ENCODE measurements at places on chromosomes 1 and 21. TPM values are rescaled to one million over a fixed set of nuclear protein-coding genes. Genes with fewer than 3 reads are reported as not detected.

DNA sequence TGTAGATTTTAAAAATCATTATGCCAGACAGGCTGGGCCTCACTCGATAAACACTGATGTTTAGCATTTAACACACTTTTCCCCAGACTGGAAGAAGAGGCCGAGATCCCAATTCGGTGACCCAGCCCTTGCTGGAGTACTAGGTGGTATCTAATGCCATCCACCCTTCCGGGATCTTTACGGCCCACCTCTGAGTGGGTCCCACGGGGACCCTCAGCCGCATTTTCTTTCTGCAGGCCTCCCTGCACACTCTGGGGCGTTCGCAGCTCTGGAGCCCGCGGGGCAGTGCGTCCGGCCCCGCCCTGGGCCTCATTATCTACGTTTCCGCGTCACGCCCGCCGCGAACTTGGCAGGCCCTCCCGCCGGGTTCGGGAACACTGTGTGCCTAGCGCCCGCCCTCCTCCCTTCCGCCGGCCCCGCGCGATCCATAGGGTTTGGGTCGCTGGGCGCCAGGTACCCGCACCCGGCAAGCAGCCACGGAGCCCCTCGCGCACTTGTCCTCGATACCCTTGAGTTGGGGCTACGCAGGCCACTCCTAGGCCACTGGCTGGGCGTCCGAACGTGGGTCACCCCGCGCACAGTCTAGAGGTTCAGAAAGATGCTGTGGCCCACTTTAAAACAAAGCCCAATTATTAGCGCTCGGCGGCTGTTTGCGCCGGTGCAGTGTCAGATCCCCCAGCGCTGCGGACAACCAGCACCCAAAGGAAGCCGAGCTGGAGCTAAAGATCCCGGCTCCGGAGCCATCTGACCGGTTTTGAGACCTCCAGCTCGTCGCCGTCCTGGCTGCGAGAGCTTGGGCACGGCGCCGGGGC lies 950 bp upstream of the EVA1C start:
- peak; percentile 81 for DNase-seq

GRCh38 chr1:53112271-53112774 lies 30.1 kb downstream of the SLC1A7 start:
- DNase-seq: no peak

DNA sequence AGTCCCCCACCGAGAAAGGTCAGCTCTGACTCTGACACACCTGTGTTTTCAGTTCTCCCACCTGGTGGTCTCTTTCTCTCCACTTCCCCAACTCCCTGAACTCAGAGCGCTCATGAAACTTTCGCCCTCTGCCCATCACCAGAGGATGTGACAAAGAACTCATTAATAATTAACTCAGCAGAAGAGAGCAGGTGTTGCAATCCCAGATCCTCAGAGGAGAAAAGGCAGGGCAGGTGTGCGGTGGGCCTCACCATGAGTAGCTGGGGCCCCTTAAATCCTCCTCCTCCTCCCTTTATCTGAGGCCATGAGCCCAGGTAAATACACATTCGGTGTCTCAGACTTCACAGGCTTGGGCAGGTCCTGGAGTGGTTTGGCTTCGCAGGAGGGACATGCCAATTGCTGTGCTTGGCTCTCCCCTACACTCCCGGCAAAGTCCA lies 1.7 kb upstream of the LAMB3 start:
- DNase-seq: no peak

ZNF593OS gene
- not detected for total RNA-seq

CD1B gene
- total RNA-seq: not detected

S100A4 gene
- total RNA-seq: 906 TPM

Measured in activated CD8-positive, alpha-beta memory T cell treated with anti-CD3 and anti-CD28 coated beads, Interleukin-2, amount 10 ng/mL, durations not matched to agents 7 days and 5 days (primary cell).